Kidney (tissue), 22 donors: ENCODE measurements at places on chromosomes 5 and 9. TPM values are rescaled to one million over a fixed set of nuclear protein-coding genes. Genes with fewer than 3 reads are reported as not detected.

RASGRF2 gene
- 14.7 TPM for total RNA-seq

SLC26A2 gene
- total RNA-seq, result 18.4 TPM

TTC39B gene
- 22.0 TPM for total RNA-seq

TBCA gene
- total RNA-seq, result 124 TPM

CER1 gene
- not detected for total RNA-seq

DPP7 gene
- total RNA-seq, result 164 TPM

LHX3 gene
- total RNA-seq, result not detected

HSPB3 gene
- not detected for total RNA-seq

CLTA gene
- 205 TPM for total RNA-seq

FCHO2 gene
- 48.1 TPM for total RNA-seq

PKD2L2 gene
- total RNA-seq, result not detected

SLC36A3 gene
- total RNA-seq, result not detected

ATG10 gene
- 8.7 TPM for total RNA-seq

PCDHGA2 gene
- total RNA-seq, result 4.7 TPM

TDRD7 gene
- total RNA-seq, result 15.0 TPM

DNA sequence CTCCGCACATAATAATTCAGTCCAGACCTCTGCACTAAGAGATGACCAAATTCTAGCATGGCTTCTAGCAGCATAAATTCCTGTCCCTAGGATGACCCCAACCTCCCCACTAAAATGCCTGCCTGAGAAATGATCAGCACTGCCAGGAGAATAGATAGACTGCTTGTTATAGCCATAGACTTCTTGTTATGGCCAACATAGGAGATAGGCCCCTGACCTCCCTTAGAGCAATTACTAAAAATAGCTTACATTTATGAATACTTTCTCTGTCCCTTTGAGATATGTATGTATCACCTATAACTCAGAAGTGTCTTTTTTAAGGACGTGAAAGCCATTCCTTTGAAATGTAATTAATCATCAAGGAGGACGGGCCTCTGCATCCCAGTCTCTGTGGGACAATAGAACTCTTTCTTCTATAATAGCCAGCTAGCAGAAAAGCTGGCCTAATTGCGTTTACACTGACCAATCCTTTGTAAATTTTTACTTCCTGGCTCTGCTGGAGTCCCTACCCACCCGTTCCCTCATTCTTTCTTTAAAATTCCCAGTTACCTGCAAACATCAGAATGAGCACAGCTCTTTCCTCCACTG is 1002.7 kb downstream of the CDH18 start:
- no peaks in the 10 kb centered on the region for H3K36me3 ChIP-seq
- H3K4me3 ChIP-seq, result no peak overlapping the region
- H3K4me1 ChIP-seq, result no peaks in the 10 kb centered on the region
- no peak overlapping the region for H3K27ac ChIP-seq

GRCh38 chr5:122077366-122078115 is 518 bp downstream of the LOX start:
- peak; percentile 84 for DNase-seq
- no peaks in the 10 kb centered on the region for H3K36me3 ChIP-seq
- H3K4me3 ChIP-seq, result peak overlapping the region; percentile 71

DNA sequence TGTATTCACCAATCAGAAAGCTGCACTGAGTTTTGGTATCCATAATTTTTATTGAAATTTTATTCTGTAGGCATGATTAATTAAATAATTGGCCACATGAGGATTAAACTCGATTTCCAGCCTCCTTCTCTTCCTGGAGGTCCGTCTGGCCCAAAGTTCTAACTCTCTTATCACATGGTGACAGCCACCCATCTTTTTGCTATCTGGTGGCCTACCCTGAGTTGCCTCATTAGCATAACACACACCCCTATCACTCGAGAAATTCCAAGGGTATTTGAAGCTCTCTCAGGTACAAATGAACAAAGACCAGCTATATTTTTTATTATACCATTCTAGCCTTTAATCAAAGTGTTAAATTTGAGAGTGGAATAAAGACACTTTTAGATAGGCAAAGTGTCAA is 57.7 kb downstream of the APC start:
- no peak overlapping the region for H3K27ac ChIP-seq
- H3K4me1 ChIP-seq, result no peaks in the 10 kb centered on the region
- no peak for DNase-seq
- peaks cover 15% of the 10 kb centered on the region for H3K36me3 ChIP-seq
- no peaks in the 10 kb centered on the region for H3K27me3 ChIP-seq

DNA sequence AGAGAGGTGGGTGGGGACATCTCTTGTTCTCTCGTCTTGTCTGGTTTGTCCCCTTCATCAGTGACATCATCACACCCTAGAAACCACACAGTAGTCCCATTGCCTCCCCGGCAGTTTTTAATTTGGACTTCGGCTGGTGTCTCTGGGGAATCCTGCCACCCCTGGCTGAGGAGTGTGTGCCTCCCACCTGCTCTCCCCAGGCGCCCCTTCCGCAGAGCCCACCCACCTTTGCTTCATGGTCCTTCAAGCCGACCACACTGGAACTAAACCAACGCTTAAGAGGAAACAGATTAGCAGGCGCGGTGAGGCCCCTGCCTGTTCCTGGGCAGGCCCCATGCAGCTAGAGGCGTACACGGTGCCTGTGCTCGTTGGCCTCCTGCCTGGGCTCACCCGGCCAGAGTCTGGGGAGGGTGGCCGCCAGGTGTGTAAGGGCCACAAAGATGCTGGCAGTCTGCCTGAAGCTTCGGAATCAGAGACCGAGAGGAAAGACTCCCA is 107.6 kb upstream of the SPRY4 start:
- peaks cover 3% of the 10 kb centered on the region for H3K4me1 ChIP-seq
- no peak for DNase-seq
- no peak overlapping the region for H3K27ac ChIP-seq
- no peaks in the 10 kb centered on the region for H3K27me3 ChIP-seq

GRCh38 chr5:83919071-83920041 is 198.7 kb upstream of the HAPLN1 start:
- peaks cover under 1% of the 10 kb centered on the region for H3K4me1 ChIP-seq
- H3K27ac ChIP-seq, result no peak overlapping the region

DNA sequence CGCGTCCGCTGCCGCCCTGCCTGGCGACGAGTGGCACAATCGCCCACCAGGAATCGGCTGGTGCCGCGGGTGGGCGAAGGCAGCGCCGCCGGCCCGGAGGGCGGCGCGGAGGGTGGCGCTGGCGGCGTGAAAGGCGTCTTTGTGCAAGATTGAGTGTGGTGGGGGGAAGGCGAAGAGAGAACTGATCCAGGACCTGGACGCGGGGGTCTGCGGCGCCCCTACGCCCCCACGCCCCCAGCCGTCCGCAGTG is 4.6 kb upstream of the RGMB start:
- no peaks in the 10 kb centered on the region for H3K27me3 ChIP-seq
- no peaks in the 10 kb centered on the region for H3K36me3 ChIP-seq
- no peak overlapping the region for H3K4me3 ChIP-seq
- no peak overlapping the region for H3K27ac ChIP-seq
- peaks cover 14% of the 10 kb centered on the region for H3K4me1 ChIP-seq

GRCh38 chr9:30977965-30978364 is 1406.5 kb upstream of the ACO1 start:
- H3K27me3 ChIP-seq, result no peaks in the 10 kb centered on the region
- H3K4me1 ChIP-seq, result no peaks in the 10 kb centered on the region
- no peak overlapping the region for H3K4me3 ChIP-seq
- H3K36me3 ChIP-seq, result no peaks in the 10 kb centered on the region
- no peak for DNase-seq
- no peak overlapping the region for H3K27ac ChIP-seq

- H3K36me3 ChIP-seq, result no peaks in the 10 kb centered on the region
- no peaks in the 10 kb centered on the region for H3K27me3 ChIP-seq
- H3K27ac ChIP-seq, result no peak overlapping the region
- DNase-seq, result no peak
- no peaks in the 10 kb centered on the region for H3K4me1 ChIP-seq
Measured at GRCh38 chr5:12292610-12293204, 388.5 kb upstream of the CTNND2 start.

GRCh38 chr5:149852641-149853330 is 91.8 kb downstream of the PDE6A start:
- H3K27ac ChIP-seq, result no peak overlapping the region
- no peaks in the 10 kb centered on the region for H3K36me3 ChIP-seq
- peak; percentile 75 for DNase-seq
- no peaks in the 10 kb centered on the region for H3K27me3 ChIP-seq
- H3K4me1 ChIP-seq, result no peaks in the 10 kb centered on the region

GRCh38 chr9:94245651-94246050 is 13.4 kb upstream of the ZNF169 start:
- no peak overlapping the region for H3K4me3 ChIP-seq

DNA sequence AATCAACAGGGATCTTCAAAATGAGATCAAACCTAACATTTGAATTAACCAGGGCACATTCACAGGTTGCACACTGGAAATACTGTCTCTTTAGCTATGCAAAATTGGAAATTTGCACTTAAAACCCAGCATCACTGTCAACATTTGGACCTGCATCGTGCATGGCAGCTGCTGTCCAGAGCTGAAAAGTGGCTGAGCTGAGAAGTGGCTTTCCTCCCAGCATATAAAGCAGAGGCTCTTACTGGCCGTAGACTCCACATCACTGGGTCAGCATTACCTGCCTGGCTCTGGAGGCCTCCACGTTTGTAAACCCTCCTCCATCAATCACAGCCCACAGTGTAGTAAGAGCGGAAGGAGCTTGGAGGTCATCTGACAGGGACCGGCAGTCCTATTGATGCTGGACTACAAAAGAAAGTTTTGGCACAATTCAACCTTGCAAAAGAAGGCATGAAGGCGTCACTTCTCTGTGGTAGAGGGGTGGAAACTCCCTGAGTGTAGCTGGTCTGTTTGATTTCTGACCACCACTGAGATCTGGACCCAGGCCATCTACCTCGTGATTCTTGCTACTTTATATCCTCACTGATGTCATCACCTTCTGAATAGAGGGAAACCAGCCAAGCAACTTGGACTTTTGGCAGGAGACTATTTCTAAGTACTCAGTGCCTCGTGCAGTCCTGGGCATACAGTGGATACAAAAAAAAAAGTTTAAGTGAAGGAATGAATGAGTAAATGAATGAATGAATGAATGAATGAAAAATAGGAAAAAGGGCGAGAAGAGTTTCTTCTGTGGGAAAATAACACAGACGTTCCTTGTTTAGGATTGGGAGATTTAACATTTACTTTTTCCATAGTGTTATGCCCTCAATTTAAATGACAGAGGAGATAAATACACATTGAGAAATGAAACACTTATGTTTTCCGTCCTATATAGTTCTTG is 14.8 kb downstream of the RASEF start:
- no peak overlapping the region for H3K27ac ChIP-seq
- no peaks in the 10 kb centered on the region for H3K36me3 ChIP-seq
- H3K4me1 ChIP-seq, result no peaks in the 10 kb centered on the region
- H3K27me3 ChIP-seq, result no peaks in the 10 kb centered on the region
- no peak overlapping the region for H3K4me3 ChIP-seq

DNA sequence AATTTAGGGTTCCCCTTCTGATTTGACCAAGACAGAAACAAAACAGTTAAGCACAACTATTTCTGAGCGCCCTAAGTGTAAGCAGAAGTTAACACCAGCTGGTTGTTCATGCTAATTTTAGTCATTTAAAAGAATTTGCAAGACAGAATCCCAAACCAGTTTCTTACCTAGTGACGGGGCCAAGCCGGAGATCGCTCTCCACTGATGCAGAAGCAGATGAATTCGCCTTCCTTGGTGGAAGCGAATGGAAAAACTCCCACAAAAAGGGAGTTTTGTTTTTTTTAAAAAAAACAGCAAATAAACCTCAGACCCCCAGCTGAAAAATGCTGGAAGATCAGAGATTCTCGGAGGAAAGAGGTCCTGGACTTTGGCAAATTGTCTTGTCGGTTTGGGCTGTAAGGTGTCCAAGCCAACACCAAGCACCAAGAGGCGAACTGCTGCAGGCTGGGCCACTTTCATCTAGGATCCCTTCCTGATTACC is 47.4 kb upstream of the GLDC start:
- H3K4me1 ChIP-seq, result no peaks in the 10 kb centered on the region
- no peak for DNase-seq
- no peak overlapping the region for H3K27ac ChIP-seq
- no peaks in the 10 kb centered on the region for H3K27me3 ChIP-seq

GRCh38 chr5:155193483-155194107 is 180.0 kb downstream of the KIF4B start:
- H3K27ac ChIP-seq, result no peak overlapping the region
- no peaks in the 10 kb centered on the region for H3K4me1 ChIP-seq
- H3K27me3 ChIP-seq, result no peaks in the 10 kb centered on the region
- no peak overlapping the region for H3K4me3 ChIP-seq
- DNase-seq, result no peak
- H3K36me3 ChIP-seq, result no peaks in the 10 kb centered on the region

- H3K4me3 ChIP-seq, result no peak overlapping the region
- DNase-seq, result no peak
- no peak overlapping the region for H3K27ac ChIP-seq
- no peaks in the 10 kb centered on the region for H3K27me3 ChIP-seq
Measured at GRCh38 chr5:175698401-175699115, 40.7 kb downstream of the HRH2 start.

DNA sequence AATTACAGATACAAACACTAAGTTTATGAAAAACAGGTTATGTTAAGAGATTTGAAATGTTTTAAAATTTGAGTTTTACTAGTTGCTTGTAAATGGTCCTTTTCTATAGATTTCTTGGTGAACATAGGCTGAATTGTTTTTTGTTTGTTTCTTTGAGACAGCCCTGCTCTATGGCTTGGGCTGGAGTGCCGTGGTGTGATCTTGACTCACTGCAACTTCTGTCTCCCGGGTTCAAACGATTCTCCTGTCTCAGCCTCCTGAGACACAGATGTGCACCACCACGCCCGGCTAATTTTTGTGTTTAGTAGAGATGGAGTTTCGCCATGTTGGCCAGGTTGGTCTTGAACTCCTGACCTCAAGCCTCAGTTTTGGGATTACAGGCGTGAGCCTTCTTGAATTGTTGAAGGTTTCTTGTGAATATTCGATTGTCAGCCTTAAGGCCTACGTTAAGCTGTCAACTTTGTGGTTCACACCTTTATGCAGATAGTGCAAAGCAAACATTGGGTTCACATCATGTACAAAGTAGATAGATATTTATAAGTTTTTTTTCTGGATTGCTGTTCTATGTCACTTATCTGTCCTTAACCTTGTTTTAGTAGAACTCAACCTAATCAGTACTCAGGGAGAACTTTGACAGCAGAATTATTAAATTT is 26.2 kb downstream of the UHRF2 start:
- H3K27me3 ChIP-seq, result no peaks in the 10 kb centered on the region
- H3K27ac ChIP-seq, result no peak overlapping the region
- no peaks in the 10 kb centered on the region for H3K36me3 ChIP-seq
- H3K4me1 ChIP-seq, result no peaks in the 10 kb centered on the region

GRCh38 chr9:5500441-5501235 is 9.7 kb upstream of the PDCD1LG2 start:
- H3K4me1 ChIP-seq, result no peaks in the 10 kb centered on the region
- H3K4me3 ChIP-seq, result no peak overlapping the region
- peak overlapping the region; percentile 50 for H3K27ac ChIP-seq
- H3K27me3 ChIP-seq, result no peaks in the 10 kb centered on the region
- DNase-seq, result no peak
- no peaks in the 10 kb centered on the region for H3K36me3 ChIP-seq
